ENCODE measurements at places on chromosomes 4 and X.
A peak's percentile ranks its signal among the peaks of the same experiment; 100 is the strongest.

DNA sequence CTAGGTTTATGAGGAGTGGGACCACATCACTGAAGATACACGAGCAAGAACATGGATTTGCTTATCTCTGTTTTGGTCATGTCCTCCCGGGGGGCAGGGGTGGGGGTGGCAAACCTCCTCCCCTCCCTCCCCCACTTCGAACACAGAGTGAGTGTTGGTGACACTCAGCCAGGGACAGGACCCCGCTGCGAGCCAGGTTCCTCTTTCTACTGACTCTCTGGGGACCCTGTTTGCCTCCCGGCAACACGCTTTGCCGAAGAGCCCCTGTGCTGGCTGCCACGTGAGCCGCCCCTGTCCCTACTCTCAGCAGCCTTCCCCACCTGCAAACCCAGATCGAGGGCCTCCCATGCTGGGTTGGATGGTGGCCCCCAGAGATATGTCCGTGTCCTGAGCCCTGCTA, 34.7 kb downstream of the P2RY8 start:
- no peak for DNase-seq

- DNase-seq, result peak; percentile 41
These were observed 177.9 kb downstream of the AFAP1 start for GRCh38 chr4:7761720-7762119.

GRCh38 chr4:54517781-54518444, 139.8 kb upstream of the KIT start:
- no peak for DNase-seq

DNA sequence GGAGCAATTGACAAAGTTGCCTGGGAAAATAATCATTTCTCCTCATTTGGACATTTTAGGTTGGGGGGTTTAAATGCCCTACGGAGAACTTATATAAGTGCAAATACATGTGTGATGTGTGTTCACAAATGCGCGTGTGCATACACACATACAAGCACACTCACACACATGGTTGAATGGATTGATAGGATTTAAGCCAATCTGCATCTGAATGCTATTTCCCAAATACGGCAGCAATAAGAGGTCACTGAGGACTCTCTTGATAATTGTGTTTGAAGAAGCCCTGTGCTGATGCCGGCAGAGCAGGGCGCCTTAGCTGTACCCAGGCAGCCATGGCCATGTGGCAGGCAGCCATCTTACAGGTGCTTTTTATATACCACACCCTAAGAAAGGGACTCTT, 165.3 kb upstream of the LEF1 start:
- no peak for DNase-seq

GRCh38 chr4:145260091-145260490, 79.7 kb upstream of the OTUD4 start:
- no peak for DNase-seq

GRCh38 chrX:150848914-150849365, 49.5 kb downstream of the CD99L2 start:
- no peak for DNase-seq
